ENCODE measurements at places on chromosomes 2 and 18.

DNA sequence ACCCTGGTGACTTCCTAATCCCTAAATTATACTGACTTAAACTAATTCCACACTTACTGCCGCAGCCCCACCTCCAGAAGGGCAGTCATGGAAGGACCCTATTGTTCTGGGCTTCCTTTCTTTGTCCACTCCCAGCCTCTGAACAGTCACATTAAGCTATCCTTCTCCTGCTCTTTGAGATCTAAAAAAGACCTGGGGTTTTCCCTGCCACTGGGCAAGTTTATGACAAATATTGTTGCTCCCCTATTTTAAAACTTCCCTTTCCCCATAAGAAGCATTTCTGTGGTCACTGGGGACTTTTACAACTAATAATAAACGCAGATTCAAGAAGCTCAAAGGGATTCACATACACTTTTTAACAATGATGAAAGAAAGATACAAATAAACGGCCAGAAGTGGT, 47.2 kb upstream of the XPO1 start:
- DNase-seq: no peak

- DNase-seq: no peak
Observed at GRCh38 chr18:58172031-58172430, 128.0 kb downstream of the NEDD4L start.

DNA sequence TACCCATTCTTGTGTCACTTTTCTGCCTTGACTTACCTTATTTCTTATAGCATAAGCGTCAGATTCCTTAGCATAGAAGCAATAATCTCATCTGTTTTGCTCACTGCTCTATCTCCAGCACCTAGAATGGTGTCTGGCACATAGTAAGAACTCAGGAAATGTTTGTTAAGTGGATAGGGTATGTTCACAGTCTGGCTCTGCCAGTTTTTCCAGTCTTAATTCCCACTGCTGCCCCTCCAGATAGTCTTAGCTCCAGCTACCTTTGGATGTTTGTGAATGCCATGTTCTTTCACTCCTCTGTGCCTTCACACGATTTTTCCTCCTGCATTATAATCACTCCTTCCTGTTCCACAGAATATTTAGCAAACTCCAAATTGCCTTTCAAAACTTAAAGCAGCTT, 29.0 kb downstream of the DNAJC10 start:
- no peak for DNase-seq

DNA sequence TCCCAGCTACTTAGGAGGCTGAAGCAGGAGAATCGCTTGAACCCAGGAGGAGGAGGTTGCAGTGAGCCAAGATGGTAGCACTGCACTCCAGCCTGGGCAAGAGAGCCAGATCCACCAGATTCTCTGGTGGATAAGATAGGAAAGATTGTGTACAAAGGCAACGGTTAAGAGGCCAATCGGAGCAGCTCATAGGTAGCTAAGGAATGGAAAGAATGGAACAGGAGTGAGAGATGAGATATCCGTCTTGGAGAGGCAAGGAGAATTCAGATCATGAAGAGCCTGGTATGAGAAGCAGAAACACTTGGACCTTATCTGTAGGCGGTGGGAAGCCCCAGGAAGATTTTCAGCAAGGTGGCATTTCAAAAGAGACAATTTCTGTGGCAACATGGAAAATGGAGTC, 27.1 kb downstream of the TTR start:
- no peak for DNase-seq

GRCh38 chr18:59070181-59070912, 69.3 kb upstream of the SEC11C start:
- DNase-seq: peak; percentile 27

DNA sequence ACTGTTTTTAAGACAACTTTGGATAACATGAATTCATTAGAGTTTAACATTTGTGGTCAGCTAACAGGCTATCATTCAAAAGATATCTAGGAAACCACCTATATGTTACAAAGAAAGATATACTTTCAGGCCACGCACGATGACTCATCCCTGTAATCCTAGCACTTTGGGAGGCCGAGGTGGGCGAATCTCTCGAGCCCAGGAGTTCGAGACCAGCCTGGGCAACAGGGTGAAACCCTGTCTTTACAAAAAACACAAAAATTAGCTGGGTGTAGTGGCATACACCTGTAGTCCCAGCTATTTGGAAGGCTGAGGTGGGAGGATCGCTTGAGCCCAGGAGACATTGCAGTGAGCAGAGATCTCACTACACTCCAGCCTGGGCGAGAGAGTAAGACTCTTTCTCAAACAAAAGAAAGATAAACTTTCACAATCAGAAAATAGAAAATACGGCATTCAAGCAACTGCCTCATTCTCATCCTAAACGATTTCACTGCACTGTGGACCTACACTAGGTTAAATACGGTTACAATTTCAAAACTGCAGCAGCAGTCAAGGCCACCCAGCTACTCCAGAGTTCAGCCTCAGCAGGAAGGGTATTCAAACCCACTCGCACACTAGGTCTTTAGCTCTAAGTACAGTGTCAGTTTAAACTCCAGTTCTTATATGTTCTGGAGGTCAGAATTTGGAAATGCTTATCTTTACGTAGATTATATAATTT, 250.0 kb upstream of the SLC39A10 start:
- no peak for DNase-seq

- DNase-seq: no peak
Observed at GRCh38 chr2:131036696-131037397, 56.4 kb downstream of the FAM168B start.

DNA sequence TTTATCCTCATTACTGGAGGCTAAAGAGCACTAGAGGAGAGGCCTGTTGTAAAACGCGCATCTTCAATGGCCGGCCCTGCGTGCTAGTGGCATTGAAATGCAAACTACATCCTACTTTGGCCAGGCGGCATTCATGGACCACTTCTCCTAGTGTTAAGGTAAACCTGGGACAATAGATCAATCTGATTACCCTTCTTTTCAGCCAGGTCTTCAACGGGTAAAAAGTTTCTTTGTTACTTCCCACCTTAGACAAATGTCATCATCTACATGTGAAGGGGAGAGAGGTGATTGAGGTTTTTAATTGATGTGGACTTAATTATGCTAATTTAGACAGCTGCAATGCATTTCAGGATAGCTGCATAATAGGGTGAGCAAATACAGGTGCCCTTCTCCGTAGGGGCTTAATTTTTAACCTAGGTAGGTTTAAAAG, 628.0 kb downstream of the ZEB2 start:
- no peak for DNase-seq

DNA sequence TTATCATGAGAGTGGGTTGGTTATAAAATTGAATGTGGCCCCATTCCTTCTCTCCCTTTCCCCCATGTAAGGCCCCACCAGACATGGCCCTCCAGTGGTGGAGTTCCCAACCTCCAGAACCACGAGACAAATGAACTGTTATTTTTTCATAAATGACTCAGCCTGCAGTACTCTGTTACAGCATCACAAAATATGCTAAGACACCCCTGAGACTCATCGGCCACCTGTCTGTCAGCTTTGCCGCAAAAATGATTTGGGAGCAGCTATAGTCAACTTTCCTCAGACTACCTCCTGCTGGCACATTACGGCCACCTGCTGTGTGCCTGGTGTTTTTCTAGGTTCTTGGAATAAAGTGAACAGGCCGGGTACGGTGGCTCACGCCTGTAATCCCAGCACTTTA, 21.4 kb upstream of the C1QL2 start:
- DNase-seq: no peak

GRCh38 chr2:182228741-182229140, 198.1 kb downstream of the PDE1A start:
- DNase-seq: no peak

- no peak for DNase-seq
Observed at GRCh38 chr2:183123117-183123958, 905 bp upstream of the NUP35 start.

DNA sequence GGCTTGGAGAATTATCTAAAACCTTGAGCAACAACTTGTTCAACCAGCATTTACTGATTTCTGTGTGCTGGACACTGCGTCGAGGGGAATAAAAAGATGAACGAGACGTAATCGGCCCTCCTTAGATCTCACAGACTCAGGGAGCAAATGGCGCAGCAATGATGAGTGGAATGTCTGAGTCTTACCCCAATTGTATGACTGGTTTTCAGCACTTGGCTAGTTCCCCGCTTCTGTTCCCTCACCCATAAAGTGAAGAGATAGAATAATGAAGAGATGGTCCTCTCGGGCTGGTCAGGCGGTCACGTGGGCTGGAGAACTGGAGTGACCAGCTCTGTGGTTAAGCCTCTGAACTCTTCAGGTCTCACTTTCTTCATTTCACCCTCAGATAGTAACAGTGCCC, 17.3 kb upstream of the GATA6 start:
- DNase-seq: no peak

GRCh38 chr2:73981081-73982001, 3.4 kb upstream of the TET3 start:
- no peak for DNase-seq

DNA sequence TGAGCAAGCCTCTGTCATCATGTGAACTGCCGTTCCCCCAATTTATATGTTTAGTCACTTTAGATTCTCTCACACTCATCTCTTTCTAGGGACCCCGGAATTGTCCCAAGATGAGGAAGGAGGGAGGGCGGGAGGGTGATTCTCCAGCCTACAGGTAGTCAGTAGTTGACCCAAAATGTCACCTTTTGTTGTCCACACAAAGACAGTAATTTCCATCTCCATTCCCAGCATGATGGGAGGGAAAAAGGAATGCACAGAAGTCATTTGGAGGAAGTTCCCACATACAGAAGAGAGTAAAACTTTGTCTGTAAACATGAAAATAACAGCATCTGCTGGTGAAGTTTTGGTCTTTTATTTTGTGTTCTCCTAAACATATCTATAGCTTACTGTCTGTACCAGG, 222.9 kb downstream of the KLHL29 start:
- no peak for DNase-seq

DNA sequence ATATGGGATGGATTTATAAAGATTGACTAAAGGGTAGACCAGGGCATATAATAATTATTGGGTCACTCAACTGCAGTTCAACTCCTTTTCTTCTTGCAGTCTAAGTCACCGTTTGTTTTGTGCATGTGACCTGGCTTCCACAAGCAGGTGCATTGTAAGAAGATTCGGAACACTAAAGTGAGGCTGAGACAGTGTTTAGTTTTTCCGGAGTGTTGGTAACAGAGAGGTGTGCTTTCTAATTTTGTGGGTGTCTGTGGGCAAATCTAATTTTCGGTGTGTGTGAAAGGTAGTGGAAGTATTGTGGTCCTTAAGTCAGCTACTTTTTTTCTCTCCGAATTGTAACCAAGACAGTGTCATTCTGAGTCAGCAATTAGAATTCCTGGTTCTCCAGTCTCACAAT, 184.5 kb downstream of the CDH19 start:
- no peak for DNase-seq

DNA sequence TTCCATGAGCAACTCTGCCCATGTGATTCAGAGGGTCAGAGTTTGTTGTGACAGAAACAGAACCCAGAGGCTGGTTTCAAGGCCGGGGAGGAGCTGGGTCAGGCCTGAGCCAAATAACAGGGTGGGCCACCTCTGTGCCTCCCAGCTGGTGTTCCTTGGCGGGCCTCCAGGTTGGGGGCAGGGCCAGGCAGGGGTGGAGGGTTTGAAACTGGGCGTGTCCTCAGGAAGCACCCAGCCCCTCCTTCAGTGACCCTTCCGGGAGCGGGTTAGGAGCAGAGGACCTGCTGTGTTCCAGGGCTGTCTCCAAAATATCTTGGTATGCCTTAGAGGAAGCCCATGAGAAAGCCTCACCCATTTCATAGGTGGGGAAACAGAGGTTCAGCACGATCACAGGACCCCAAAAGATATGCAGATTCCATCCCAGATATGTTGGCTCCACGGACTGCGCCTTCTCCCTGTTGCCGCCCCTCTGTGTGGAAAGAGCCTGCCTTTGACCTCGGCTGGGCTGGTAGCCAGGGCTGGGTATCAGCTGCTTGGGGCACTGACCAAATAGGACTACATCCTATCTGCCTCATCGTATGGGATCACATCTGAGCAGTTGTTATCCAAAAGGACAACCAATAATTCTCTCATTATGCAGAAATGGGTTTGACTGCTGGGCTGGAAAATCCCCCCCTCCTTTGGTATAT, 74.8 kb upstream of the GLI2 start:
- DNase-seq: no peak

DNA sequence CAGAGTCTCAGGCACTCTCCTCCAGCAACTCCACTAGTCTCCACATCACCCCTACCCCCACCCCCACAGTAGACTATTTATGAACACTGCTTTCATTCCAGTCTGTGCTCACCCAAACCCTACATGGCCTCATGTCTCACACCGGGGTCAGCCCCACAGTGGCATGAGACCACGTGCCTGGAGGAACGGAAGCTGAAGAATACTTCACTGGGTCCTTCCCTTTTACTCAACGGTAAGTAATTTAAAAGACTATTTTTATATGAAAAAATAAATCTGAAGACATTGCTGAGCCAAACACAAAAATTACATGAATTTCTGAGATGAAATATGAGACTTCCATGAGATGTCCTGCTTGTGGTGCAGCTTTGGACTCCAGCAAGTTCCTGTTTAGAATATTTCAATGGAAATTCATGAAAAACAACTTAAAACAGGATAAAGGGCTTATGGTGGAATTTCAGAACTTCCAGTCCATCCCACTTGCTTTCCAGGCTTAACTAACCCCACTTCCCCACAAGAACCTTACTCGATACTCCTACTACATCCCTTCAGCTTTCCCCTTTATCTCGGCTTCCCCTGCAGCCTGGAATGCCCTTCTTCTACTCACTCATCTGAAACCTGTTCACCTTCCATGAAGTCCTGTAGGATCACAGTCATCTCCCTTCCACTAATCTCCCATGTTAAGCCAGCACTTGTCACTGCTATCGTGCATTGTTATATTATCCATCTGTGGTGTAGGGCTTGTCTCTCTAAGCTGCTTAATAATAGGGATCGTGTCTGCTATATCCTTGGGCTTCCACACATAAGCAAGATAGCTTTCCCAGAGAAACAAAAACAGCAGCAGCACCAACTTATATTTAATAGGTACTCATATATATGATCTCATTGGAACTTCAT, 47.9 kb downstream of the SLC14A1 start:
- DNase-seq: no peak

All from Caki2 (cell line).